ENCODE measurements at places on chromosomes 3 and 15.
A peak's percentile ranks its signal among the peaks of the same experiment; 100 is the strongest.

DNA sequence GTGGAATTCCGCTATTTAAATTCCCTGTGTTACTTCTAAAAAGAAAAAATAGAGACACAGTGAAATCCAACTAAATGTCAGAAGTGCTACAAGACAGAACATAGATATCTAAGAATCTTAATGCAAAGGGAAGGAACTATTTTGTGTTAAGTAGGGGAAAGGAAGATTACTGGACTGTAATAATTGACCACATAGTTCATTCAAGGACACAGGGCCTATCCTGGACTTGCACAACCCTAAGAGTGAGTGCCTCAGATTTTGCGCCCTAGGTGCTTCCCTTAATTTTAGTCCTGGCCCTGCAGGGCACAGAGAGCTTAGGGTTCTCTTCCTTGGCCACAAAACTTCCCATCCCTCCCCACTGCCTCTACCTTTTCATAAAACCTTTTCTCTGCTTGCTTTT, 3.5 kb upstream of the IL20RB start:
- no peak for DNase-seq

- DNase-seq = no peak
Observed at GRCh38 chr3:115916866-115917265, 293.6 kb downstream of the GAP43 start.

DNA sequence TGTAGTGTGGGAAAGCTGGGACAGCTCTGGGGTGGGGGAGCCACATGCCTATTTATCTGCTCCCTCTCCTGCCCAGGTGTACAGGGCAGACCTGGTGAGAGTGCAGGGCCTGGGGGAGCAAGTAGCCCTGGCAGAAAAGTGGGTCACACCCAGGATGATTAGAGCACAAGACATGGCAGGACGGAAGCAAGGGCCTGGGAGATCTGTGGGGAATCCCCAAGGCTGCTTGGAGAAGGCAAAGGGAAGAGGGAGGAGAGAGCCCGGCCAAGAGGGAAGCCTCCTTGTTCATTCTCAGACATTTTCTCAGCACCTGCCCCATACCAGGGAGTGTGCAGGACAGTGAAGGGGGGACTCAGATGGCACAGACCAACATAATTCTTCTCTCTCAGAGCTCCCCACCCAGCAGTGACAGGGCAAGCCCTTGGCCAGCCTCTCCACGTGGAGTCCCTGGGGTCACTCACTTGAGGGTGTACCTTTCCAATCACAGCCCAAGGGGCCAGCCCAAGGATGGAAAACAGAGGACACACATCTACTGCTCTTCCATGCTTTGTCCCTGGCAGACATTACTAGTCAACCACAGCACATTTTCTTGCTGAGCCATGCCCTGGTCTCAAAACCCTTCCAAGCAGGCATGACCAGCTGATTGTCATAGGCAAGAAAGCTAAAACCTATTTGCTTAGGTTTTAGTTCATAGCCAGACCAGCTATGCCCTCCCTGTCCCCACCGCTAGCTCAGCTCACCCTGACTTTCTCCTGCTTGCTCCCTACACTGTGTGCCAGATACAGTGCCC, 4.9 kb upstream of the DUSP7 start:
- DNase-seq = no peak

- DNase-seq = no peak
Observed at GRCh38 chr3:150094150-150094933, 123.6 kb upstream of the PFN2 start.

DNA sequence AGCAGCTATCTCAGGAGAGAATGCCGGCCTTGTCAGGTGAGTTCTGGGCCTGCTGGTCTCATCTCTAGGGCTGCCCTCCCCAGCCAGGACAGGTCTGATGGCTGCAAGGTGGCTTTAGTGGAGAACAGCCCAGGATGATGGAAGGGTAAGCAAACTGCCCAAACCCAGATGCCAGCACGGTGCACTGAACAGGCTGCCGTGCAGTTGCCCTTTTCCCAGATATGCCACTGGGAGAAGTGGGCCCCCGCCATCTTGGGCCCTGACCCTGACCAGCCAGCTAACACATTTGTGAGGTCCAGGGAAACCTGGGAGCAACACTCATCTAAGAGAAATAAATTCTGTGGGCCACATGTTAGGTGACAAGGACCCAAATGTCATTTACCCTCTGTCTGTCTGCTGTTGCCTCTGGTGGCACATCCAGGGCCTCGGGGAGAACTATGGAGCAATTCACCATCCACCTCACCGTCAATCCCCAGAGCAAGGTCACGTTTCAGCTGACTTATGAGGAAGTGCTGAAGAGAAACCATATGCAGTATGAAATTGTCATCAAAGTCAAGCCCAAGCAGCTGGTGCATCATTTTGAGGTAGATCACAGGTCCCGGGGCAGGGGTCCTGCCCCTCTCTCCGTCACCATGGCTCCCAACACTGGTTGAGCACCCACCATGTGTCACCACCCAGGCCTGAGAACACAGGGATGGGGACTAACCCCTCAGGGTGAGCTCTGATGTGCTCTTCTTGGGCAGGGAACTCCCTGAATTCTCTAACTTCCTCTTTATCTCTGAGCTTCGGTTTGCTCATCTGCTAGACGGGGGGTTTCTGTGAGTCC, 1.8 kb downstream of the ITIH1 start:
- no peak for DNase-seq

GRCh38 chr3:87462228-87462627, 185.8 kb upstream of the POU1F1 start:
- no peak for DNase-seq

GRCh38 chr3:103372031-103372430, 937.2 kb downstream of the ZPLD1 start:
- DNase-seq = no peak

DNA sequence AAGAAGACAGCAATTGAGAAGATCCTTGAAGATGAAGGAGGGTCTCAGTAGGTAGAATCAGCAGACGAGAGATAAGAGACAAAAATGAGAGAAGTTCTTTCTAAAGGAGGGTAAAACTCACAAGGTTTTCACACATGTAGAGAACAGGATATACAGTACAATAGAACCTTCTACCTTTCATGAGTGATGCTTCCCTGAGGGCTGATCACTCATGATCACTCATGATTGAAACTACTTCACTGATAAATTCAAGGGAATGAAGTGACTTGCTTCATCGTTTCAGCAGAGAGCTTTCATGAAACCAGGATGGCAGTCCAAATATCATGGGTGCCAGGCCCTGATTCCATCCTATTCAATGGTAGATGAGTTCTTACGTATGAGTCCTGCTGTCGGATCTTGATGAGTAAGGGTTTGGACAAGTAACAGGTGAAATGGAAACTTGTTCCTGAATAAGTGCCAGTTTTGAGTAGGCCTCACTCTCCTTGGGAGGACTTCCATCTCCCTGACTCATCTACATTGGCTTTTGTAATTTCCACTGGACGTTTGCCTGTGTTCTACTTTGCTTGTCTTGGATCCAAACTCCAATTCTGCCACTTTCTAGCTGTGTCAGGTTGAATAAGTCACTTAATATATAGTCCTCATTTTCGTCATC, 9.6 kb upstream of the CLDN16 start:
- DNase-seq = no peak

DNA sequence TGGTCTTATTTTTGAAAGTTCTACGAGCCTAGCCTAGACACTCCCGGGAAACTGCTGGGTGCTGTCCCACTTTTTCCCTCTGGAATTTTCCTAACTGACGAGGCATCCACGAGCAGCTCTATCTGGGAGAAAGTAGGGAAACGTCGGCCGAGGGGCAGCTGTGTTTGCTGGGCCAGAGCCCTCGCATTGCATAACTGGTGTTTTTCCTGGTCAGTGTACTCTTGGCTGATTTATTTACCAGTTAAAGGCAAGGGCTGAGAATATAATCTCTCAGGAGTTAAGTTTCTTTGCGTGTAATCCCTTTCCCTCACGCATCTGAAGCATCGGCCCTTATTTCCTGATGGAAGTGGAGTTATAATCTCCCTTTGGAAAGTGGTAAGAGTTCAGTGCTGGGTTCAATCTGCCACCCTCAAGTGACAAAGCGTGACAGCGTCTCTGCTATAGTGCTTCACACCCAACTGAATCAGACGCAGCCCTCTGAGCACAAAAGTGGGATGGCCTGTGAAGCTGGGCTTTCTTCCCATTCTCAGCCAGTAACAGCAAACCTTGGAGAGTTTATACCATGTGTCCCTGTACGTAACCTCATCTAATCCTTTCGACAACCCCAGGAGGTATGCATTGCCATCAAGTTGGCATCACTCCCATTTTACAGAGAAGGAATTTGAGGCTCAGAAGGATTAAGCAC, 311.5 kb downstream of the RORA start:
- no peak for DNase-seq

DNA sequence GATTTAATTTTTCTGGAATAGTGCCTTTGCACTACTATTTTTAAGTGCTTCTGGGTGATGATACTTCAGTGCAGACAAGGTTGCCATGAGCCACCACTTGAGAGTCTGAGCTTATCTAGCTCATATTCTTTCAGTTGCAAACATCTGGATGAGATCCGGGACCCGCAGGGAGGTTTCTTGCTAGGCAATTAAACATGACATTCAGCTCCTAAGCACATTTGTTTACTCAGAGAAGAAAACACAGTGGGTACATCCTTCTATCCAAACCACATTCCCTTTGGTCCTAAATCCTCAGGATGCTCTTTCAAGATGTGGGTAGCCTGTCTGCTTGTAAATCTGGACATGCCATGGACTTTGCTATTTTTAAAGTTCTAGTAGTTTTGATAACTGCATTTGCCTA, 12.0 kb downstream of the PLSCR1 start:
- DNase-seq = no peak

- no peak for DNase-seq
Observed at GRCh38 chr3:129058441-129059200, 2.0 kb upstream of the GP9 start.

DNA sequence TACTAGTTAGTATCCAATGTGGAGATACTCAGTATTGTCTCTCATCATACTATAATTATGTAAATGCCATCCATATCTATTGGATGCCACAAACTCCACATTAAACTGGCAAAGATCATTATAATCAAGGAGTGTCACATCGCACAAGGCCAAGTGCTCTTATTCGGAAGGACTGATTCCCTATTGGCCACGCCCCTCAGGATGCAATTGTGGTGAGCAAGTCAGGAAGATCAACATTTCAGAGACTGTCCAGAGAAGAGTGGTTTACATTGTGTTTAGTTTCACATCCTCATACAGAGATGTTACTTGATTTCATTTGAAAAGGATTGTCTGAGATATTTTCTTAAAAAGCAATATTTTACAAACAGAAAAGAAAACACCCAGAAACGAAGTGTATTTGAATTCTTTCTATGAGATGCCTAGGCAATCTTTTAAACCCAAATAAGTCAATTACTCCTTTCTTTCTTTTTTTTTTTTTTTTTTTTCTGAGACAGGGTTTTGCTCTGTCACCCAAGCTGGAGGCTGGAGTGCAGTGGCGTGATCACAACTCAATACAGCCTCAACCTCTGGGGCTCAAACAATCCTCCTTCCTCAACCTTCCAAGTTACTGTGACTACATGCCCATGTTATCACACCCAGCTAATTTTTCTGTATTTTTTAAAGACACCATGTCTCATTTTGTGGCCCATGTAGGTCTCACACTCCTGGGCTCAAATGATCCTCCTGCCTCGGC, 369.1 kb downstream of the RBMS3 start:
- DNase-seq = no peak

DNA sequence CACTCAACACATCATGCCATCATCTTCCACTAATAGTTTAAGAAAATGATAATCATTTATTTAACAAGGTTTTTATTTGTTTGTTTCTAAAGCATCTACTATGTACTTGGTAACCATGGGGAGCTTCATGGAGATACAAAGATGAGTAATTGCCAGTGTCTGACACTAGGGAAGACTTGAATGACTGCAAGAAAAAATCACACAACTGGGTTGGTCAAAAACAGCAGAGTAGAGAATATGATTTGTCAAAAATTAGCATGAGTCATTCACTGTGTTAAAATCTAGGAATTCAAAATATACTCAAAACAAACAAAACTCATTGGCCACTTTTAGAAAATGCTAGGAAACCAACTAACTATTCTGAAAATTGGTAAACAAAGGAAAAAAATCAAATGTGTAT, 6.3 kb downstream of the BNC1 start:
- DNase-seq = no peak

DNA sequence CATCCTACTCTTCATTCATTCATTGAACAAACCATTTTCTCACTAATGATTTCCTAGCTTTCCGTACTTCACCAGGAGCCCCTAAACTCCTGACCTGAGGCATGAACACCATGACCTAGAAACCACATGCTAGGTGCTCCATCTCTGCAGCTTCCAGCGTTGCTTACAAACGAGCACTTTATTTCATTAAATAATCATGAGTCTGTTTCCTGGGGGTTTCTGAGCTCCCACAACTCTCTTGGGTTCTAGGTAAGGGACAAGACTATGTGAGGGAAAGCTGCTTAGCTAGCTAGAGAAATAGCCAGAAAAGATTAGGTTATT, 1.3 kb downstream of the MAP2K1 start:
- DNase-seq = no peak

DNA sequence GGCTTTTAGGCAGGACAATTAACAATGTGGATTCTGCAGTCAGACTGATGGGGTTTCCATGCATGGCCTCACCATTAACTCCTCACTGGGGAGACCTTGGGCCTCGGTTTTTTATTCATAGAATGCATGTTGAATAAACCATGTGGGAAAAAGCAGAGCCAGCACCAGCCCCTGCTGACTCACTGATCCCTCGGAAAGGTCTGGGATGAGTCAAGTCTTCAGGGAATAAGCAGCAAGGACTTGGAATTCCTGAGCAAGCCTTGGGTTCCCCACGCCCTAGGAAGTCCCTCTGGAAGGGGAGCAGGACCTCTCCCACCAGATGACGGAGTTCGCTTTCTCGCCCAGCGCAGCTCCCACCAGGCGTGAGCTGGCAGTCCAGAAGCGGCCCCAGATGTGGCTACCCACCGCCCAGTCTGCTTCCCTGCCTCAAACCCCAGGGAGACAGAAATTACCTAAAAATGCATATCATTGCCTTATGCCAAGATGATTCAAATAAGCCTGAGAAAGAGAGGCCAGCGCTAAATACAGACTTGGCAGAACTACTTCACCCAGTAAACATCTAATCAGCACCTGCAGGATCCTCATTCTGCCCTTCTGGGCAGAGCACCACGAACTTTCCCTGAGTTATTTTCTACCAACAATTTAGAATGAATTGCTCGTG, 45.4 kb downstream of the BTD start:
- peak; percentile 91 for DNase-seq

DNA sequence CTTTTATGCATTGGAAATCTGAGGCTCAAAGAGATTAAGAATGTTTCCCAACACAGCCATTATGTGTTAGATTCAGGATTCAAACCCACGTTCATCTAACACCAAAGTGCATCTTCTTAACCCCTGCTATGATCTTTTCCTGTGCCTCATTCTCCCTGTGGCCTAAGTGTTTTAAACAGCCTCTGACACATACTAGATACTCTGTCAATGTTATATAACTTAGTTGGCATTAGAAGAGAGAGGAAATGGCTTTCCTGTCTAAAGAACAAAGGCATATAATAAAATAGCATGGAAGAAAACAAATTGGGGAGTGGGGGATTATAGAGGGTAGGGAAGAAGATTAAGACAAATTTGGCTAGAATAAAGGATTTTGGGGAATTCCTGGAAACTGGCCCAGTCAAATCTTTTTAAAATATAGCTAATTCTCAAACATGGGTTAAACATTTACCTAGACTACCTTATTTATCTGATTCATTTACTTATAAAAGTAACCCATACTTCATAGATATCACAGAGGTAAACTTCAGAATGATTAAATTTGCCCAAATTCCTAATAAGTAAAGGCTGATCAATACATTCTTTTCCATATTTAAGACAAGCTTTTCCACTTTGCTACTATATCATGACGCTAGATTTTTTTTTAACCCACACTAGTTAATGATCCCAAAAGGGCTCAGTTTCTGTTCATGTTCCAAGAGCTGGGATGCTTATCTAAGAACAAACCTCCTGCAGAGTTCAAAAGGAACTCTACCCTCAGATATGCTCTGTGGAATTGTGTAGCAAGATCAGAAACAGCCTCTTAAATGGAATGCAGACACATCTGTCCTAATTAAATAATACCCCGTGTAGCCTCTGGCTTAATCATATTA, 122.9 kb upstream of the PTPRG start:
- no peak for DNase-seq
